ENCODE measurements at places on chromosomes 3 and 15. TPM values are rescaled to one million over a fixed set of nuclear protein-coding genes. Genes with fewer than 3 reads are reported as not detected.

SAMD7 gene
- total RNA-seq, result 22.0 TPM

PRTG gene
- total RNA-seq, result 34.4 TPM

CCR8 gene
- not detected for total RNA-seq

ARGFX gene
- not detected for total RNA-seq

CSNK1G1 gene
- 42.1 TPM for total RNA-seq

SH2D7 gene
- total RNA-seq, result not detected
